Activated CD4-positive, alpha-beta T cell treated with anti-CD3 and anti-CD28 coated beads for 36 hours (primary cell): ENCODE measurements at places on chromosomes 4 and X. TPM values are rescaled to one million over a fixed set of nuclear protein-coding genes. Genes with fewer than 3 reads are reported as not detected.

The IL3RA gene
- total RNA-seq, result 0.63 TPM

The ENPP6 gene
- total RNA-seq, result not detected

The OTOP1 gene
- not detected for total RNA-seq

The MAGEB4 gene
- total RNA-seq, result not detected

The TCEAL2 gene
- total RNA-seq, result 0.28 TPM

The CLDN22 gene
- not detected for total RNA-seq

The CHST7 gene
- total RNA-seq, result 2.0 TPM

The CDKL2 gene
- total RNA-seq, result 0.91 TPM

The ARR3 gene
- total RNA-seq, result not detected

The THAP9 gene
- total RNA-seq, result 1.7 TPM

The LNX1 gene
- total RNA-seq, result not detected

The MSX1 gene
- total RNA-seq, result not detected

The JCHAIN gene
- total RNA-seq, result not detected

The ZNF41 gene
- 9.3 TPM for total RNA-seq

The UGT2B7 gene
- total RNA-seq, result not detected

The HOPX gene
- total RNA-seq, result 83.9 TPM

The XKRX gene
- 0.78 TPM for total RNA-seq

The FRAS1 gene
- total RNA-seq, result 0.09 TPM

The NLGN4X gene
- total RNA-seq, result 0.21 TPM

The TBC1D1 gene
- total RNA-seq, result 71.8 TPM

The ERCC6L gene
- total RNA-seq, result 11.7 TPM

The ARMCX1 gene
- 2.6 TPM for total RNA-seq

The REPS2 gene
- total RNA-seq, result not detected

The RASGEF1B gene
- 4.0 TPM for total RNA-seq

The TMPRSS11B gene
- total RNA-seq, result not detected

The ACTRT1 gene
- not detected for total RNA-seq

The USP17L13 gene
- not detected for total RNA-seq

The MAGEA8 gene
- total RNA-seq, result not detected

The TECRL gene
- total RNA-seq, result not detected

The ARL9 gene
- total RNA-seq, result 0.25 TPM

The NMU gene
- total RNA-seq, result 0.30 TPM

The IL21 gene
- 50.0 TPM for total RNA-seq

The NR3C2 gene
- 5.8 TPM for total RNA-seq

The HS3ST1 gene
- not detected for total RNA-seq
